Activated gamma-delta T cell treated with anti-CD3 and anti-CD28 coated beads, Interleukin-2, amount 50 U/mL, for 16 hours (primary cell): ENCODE measurements at places on chromosomes 16 and 17.

- DNase-seq: no peak
Observed at GRCh38 chr17:81251709-81252301, 12.7 kb downstream of the NDUFAF8 start.

GRCh38 chr17:8386841-8387240, 3.8 kb upstream of the RPL26 start:
- DNase-seq: no peak

DNA sequence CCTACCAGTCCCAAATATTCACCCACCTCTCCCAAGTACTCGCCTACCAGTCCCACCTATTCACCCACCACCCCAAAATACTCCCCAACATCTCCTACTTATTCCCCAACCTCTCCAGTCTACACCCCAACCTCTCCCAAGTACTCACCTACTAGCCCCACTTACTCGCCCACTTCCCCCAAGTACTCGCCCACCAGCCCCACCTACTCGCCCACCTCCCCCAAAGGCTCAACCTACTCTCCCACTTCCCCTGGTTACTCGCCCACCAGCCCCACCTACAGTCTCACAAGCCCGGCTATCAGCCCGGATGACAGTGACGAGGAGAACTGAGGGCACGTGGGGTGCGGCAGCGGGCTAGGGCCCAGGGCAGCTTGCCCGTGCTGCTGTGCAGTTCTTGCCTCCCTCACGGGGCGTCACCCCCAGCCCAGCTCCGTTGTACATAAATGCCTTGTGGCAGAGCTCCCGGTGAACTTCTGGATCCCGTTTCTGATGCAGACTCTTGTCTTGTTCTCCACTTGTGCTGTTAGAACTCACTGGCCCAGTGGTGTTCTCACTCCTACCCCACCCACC, 29.8 kb downstream of the POLR2A start:
- no peak for DNase-seq

GRCh38 chr16:31480851-31481536, 1.9 kb upstream of the SLC5A2 start:
- DNase-seq: no peak

DNA sequence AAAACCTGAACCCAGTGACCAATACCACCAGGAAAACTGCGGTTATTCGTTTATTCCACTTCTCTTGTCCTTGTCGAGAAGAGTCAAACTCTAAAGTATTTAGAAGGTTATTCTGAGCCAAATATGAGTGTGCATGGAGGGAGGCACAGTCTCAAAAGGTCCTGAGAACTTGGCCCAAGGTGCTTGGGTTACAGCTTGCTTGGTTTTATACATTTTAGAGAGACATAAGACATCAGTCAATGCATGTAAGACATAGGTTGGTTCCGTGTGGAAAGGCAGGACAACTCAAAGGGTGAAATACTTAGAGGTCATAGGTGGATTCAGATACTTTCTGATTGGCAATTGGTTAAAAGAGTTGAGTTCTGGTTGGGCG, 681 bp upstream of the TRAP1 start:
- no peak for DNase-seq

- DNase-seq: no peak
Observed at GRCh38 chr17:507441-507840, 154.8 kb upstream of the RPH3AL start.

DNA sequence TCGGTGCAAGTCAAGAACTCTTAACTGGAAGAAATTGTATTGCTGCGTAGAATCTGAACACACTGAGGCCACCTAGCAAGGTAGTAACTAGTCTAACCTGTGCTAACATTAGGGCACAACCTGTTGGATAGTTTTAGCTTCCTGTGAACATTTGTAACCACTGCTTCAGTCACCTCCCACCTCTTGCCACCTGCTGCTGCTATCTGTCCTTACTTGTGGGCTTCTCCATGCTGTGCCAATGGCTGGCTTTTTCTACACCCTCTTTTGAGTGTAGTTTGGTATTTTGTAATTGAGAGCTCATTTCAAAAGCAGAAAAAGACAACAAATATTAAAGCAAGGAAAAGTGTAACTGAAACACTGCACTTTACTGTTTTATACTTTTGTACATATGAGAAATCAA, 7.7 kb upstream of the RASL10B start:
- DNase-seq: no peak

DNA sequence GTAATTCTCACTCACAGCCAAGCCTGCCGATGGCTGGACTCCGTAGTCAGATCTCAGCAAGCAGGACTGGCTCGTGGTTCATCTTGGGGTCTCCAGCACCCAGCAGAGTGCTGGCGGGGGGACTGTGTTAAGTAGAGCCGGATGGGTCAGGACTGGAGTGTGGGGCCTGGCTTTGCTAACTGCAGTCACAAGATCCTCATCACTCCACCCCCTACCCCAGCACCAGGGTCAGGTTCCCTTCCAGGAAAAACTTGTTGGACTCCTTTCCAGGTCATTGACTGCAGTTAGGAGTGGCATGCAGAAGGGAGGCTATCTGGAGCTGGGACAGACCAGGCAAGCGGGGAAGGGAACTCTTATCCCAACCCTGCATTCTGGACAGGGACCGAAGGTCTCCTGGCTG, 6.0 kb downstream of the CIITA start:
- no peak for DNase-seq

- DNase-seq: no peak
Observed at GRCh38 chr17:81740395-81740961, 28.4 kb downstream of the SLC25A10 start.

GRCh38 chr16:78659216-78659615, 559.8 kb downstream of the WWOX start:
- no peak for DNase-seq

GRCh38 chr17:44672479-44673093, 16.3 kb downstream of the MEIOC start:
- no peak for DNase-seq

DNA sequence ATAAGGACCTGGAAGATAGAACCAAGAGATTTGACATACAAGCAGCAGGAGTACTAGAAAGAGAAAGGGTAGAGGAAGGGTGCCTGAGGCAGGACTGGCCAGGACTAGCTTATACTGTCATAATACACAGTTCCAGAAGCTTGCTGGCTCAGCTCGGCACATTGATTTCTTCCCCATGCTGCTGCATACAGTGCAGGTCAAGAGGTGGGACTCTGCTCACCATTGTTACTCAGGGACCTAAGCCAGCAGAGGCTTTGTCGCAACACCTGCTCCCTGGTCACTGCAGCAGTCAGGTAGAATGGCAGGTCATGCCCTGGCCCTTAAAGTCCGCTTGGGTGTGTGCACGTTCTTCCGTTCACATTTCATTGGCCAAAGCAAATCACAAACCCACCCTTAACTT, 32.8 kb downstream of the LDHD start:
- DNase-seq: no peak

GRCh38 chr17:16419929-16420271, 4.5 kb downstream of the TRPV2 start:
- DNase-seq: no peak

DNA sequence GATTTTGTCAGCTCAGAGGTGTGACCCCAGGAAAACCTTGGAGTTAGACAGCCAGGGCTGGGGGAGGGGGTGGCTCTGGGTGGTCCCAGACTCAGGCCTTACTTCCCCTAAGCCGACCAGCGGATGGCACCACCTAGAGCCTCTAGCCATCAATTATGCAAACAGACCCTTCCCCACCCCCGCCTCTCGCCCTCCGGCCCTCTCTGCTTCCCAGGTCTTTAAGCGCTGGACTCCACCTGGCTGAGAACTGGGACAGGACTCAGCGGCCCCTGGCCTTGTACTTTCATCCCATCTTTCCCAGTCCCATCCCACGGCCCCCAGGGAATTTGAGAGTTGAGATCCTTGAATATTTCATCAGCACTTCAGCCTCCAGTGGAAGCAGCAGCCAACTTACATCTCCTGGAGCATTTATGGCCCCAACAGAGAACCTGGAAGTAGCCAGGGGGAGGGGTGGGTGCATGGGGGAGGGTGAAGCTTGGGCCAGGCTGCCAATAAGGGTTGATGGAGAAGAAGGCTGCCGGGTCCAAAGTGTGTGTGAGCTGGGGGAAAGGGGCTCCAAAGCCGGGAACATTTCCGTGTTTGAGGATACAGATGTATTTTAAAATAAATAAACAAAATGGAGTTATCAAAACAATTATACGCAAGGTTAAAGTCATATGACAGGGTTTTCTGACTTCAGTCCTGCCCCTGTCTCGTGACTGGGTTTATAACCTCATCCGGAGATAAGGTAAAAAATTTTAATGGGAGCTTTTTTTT, 7.5 kb upstream of the JUP start:
- DNase-seq: no peak

- peak; percentile 10 for DNase-seq
Observed at GRCh38 chr17:879546-880442, 97.6 kb downstream of the MRM3 start.

GRCh38 chr16:4593086-4593485, 21.6 kb downstream of the UBALD1 start:
- DNase-seq: no peak

DNA sequence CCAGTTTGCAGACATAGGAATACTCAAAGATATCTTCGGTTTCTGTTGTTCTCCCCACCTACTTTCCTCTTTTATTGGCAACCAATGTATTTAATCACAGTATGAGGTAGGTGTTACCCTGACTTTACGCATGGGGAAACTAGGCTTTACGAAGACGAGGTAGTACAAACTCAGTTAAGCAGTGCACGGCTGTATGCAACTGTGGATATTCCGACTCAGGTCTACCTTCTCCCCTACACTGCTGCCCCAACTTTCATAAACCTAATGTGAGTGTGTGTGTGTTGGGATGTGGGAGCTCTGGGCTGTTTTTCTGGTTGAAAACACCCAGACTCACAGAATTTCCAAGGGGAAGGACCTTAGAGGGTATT, 1.2 kb upstream of the GPT2 start:
- no peak for DNase-seq

DNA sequence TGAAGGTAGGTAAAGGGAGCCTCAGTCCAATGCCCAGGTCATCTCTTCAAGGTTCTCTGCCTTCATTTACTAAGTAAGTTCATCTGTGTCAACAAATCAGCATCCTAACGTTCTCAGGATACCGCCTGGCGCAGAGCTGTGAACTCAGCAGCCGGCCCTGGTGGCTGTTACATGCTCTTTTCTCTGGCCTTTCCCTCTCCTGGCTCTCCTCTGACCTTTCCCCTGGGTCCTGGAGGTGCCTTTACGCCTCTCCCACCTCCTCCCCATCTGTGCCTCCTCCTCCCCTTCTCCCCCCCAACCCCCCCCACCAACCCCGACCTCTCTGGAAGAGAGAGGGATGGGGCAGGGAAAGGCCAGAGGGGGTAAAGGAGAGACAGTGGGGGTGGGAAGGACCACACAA, 19.5 kb downstream of the COTL1 start:
- DNase-seq: no peak

GRCh38 chr16:1987198-1987597, 2.6 kb upstream of the SYNGR3 start:
- no peak for DNase-seq

DNA sequence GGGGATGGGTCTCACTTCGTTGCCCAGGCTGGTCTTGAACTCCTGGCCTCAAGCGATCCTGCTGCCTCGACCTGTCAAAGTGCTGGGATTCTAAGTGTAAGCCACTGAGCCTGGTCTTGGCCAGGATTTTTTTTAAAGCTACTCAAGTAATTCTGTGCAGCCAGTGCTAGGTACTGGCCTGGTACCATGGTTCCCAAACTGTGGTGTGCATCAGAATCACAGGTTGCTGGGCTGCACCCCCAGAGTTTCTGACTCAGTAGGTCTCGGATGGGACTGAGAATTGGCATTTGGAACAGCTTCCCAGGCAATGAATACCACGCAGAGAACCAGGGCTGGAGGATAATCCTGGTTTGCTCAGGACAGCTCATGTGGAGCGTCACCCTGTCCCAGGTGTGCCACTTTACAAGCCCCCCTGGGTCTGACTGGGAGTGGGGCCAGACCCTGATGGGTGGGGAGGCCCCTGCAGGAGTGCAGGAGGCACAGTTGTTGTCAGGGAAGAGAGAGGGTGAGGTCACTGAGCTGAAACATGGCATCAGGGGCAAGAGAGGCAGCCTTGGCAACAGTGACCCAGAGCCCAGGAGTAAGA, 10.7 kb upstream of the MRPS23 start:
- no peak for DNase-seq

- DNase-seq: no peak
Observed at GRCh38 chr16:68992521-68992920, 112.9 kb upstream of the HAS3 start.
